ENCODE measurements at places on chromosomes 6 and 20.

- no peak overlapping the region for H3K27ac ChIP-seq
- peaks cover 35% of the 10 kb centered on the region for H3K4me1 ChIP-seq
- no peaks in the 10 kb centered on the region for H3K27me3 ChIP-seq
These were observed 3.9 kb downstream of the ZBP1 start for GRCh38 chr20:57616143-57616951.

DNA sequence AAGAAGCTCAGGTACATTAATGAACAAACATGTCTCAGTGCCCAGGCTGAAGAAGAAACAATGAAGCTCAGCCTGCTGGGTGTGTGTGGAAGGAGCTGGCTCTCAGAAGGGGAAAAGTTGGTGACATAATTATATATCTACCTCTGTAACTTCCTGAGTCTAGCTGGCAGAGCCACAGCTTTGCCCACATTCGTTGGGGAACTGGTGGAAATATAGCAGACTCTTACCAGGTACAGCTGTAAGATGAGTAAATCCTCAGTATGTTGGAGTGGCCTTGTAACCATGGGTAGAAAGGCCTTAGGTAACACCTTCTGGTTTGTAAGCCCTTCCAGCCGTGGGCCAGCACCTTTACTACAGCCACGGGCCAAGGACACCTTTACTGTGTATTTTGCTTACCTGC, 29.9 kb upstream of the PNRC1 start:
- H3K36me3 ChIP-seq: no peaks in the 10 kb centered on the region
- DNase-seq: peak; percentile 49
- no peaks in the 10 kb centered on the region for H3K27me3 ChIP-seq
- H3K4me1 ChIP-seq: peaks cover 11% of the 10 kb centered on the region
- H3K4me3 ChIP-seq: no peak overlapping the region

GRCh38 chr6:169975286-169975685, 223.9 kb downstream of the ERMARD start:
- no peak overlapping the region for H3K4me3 ChIP-seq
- no peak overlapping the region for H3K27ac ChIP-seq
- no peaks in the 10 kb centered on the region for H3K4me1 ChIP-seq
- H3K27me3 ChIP-seq: no peaks in the 10 kb centered on the region

- H3K27ac ChIP-seq: no peak overlapping the region
- no peaks in the 10 kb centered on the region for H3K4me1 ChIP-seq
- H3K4me3 ChIP-seq: no peak overlapping the region
- peak; percentile 1 for DNase-seq
- no peaks in the 10 kb centered on the region for H3K27me3 ChIP-seq
These were observed 32.4 kb upstream of the TPBG start for GRCh38 chr6:82331031-82331773.

DNA sequence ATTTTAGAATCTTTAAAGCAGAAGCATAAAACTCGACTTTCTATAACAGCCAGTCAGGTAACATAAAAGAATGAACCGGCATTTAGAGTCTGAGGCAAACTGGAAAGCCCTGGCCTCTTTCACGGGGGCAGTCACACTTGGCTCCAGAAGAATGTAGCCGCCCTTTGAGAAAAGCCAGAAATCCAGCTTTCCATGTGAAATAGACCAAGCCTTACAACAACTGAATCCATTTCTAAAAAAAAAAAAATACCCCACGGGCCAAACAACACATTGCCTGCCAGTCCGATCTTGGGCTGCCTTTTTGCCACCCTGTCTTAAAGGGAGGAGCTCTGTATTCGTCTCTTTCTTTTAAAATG, 252.9 kb upstream of the TAB2 start:
- H3K4me1 ChIP-seq: peaks cover 11% of the 10 kb centered on the region
- H3K27ac ChIP-seq: no peak overlapping the region
- no peak for DNase-seq
- no peak overlapping the region for H3K4me3 ChIP-seq
- no peaks in the 10 kb centered on the region for H3K36me3 ChIP-seq

GRCh38 chr6:89483111-89483720, 50.3 kb downstream of the ANKRD6 start:
- no peaks in the 10 kb centered on the region for H3K36me3 ChIP-seq
- H3K4me3 ChIP-seq: no peak overlapping the region
- H3K27me3 ChIP-seq: no peaks in the 10 kb centered on the region

DNA sequence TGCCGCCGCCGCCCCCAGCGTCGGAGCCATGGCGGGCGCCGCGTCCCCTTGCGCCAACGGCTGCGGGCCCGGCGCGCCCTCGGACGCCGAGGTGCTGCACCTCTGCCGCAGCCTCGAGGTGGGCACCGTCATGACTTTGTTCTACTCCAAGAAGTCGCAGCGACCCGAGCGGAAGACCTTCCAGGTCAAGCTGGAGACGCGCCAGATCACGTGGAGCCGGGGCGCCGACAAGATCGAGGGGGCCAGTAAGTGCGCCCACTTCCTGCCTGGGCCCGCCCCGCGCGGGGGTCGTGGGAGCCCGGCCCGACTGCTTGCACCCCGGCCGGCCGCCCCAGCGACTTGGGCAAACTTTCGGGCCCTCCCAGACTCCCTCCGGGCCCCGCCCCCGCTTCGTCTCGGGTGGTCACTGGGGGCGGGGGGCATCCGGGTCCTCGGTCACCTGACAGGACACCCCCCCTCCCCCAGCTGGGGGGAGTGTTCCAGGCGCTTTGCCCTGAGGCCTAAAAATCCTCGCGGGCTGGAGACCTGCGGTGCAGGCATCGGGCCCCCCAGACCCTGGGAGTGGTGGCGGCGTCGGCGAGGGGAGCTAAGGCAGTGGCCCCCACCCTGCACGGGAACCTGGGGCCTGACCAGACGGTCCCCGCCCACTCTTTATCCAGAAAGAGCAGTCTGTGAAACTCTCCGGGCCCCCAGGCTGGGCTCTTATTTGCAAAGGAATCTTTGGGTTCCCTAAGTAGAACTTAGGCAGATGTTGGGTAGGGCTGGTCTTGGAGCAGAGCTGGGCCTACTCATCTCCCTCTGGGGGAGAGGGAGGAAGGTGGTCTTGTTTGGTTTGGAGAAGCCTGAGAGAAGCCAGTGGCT, 501 bp downstream of the PLCG1 start:
- H3K4me3 ChIP-seq: peak overlapping the region; percentile 75
- DNase-seq: no peak
- H3K27me3 ChIP-seq: peaks cover 35% of the 10 kb centered on the region
- H3K36me3 ChIP-seq: no peaks in the 10 kb centered on the region
- peaks cover 36% of the 10 kb centered on the region for H3K4me1 ChIP-seq
